ENCODE measurements at places on chromosomes 11 and 22.

DNA sequence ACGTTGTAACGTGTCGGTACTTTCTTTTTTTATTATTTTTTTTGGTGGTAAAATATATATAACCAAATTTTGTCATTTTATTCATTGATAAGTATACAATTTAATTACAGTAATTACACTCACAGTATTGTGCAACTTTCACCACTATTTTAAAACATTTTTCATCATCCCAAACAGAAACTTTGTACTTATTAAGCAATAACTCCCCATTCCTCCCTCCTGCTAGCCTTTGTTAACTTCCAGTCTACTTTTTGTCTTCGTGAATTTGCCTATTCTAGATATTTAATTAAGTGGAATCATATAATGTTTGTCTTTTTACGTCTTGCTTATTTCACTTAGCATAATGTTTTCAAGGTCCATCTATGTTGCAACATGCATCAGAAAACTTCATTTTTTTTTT, 58.5 kb downstream of the STIM1 start:
- no peak for DNase-seq

- DNase-seq = no peak
These were observed 128.1 kb downstream of the LDLRAD3 start for GRCh38 chr11:36071917-36072500.

- DNase-seq = no peak
These were observed 83.6 kb downstream of the FDX1 start for GRCh38 chr11:110513259-110513801.

GRCh38 chr11:57974848-57975601, 48.7 kb upstream of the OR9Q1 start:
- no peak for DNase-seq

GRCh38 chr11:122393209-122393860, 262.2 kb upstream of the UBASH3B start:
- DNase-seq = no peak

DNA sequence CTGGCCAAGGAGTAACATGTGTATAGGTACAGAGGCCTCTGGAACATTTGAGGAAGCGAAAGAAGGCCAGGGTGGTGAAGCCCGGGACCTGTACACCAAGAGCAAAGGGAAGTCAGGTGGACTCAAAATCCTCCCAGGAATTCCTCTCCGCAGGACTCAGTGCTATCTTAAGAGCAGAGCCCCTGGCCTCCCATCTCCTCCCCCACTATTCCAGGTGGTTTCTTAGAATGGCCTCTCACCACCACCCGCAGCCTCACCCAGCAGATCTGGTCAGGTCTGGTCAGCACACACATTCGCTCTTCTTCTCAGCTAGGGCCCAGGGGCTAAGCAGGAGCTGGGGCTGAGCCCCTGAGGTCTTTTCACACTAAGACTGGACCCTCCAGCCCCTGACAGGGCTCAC, 59.1 kb downstream of the SCGB1A1 start:
- DNase-seq = no peak

DNA sequence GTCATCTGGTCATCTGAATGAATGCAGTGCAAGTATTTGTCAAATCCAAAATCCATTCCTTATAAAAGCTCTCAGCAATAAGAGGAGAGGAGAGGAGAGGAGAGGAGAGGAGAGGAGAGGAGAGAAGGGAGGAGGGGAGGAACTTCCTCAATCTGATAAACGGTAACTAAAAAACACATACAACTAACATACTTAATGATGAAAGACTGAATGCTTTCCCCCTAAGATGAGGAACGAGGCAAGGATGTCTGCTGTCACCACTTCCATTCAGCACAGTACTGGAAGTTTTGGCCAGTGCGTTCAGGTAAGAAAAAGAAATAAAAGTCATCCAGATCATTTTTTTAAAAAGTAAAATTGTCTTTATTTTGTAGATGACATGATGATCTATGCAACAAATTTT, 80.4 kb downstream of the CD82 start:
- DNase-seq = no peak

GRCh38 chr11:48104568-48104924, 112.1 kb upstream of the OR4B1 start:
- DNase-seq = no peak

DNA sequence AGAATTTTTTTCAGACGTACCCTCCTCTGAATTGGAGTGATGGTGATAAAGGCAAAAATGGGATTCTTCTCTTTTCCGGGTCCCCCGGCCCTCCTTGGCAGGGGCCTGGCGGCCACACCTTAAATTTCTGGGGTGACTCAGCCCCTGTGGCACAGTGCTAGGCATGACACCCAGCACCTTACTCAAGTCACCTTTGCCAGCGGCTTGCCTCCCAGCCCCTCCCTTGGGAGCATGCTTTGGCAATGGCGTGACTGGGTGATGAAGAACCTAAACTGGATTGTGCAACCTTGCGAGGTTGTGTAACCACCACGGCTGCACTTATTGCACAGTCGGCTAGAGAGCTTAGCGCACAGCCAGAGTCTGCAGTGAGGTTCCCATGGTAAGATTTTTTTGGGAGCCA, 16.2 kb upstream of the LDLRAD3 start:
- DNase-seq = no peak

DNA sequence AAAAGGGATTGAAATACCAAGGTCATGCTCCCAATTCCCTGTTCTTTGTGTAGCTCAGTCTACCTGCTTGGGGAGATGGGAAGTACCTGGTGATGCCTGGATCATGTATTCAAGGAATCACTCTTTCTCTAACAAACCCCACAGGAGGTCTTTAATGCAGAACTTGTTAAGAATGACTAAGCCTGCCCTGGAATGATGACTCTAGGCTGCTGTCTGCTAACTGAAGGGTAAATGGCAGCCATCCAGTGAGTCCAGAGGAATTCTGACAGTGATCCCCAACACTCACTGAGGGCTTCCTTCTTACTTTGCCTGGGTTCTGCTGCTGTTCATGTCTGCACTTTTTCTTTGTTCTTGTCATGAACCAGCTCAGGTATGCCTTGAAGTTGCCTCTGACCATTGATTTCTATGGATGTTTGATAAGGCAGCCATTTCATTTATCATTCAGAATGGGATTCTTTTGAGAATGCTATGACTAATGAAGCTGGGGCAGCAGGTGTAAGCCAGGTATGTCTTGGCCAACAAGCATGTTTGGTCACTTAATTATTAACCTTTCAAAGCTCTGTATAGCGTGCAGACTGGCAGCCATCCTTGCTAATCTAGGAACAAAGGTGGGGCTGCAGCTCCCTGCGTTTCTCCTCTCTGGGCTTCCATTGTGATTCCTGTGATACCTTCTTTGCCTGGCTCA, 11.4 kb downstream of the PRSS23 start:
- DNase-seq = no peak

- DNase-seq = no peak
These were observed 114.5 kb downstream of the KIRREL3 start for GRCh38 chr11:126886085-126886484.

GRCh38 chr11:106989078-106989455, 29.2 kb downstream of the GUCY1A2 start:
- no peak for DNase-seq

- DNase-seq = no peak
These were observed 22.3 kb upstream of the KCNJ11 start for GRCh38 chr11:17410606-17411379.

DNA sequence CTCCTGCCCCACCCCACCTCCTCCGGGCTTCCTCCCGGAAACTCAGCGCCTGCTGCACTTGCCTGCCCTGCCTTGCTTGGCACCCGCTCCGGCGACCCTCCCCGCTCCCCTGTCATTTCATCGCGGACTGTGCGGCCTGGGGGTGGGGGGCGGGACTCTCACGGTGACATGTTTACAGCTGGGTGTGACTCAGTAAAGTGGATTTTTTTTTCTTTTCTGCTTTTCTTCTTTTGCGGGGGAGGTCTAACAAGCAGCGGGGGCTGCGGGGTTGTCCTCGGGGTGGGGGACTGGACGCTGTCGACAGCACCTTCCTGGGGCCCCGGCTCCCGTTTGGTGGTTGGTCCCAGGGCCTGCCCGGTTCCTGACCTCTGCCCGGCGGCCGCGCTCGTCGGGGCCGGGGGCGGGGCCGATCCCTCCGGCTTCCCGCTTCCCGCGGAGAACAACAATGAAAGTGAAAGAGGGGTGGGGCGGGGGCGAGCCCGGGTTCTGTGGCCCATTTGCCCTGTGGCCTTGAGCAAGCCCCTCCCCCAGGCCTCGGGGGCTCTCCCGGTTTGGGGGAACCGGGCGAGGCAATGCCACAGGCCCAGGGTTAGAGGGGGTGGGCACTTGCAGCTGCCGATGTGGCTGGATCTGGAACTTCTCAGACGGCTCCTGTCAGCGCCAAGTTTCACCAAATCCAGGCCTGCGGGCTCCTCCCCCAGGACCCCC, 975 bp upstream of the MDK start:
- peak; percentile 58 for DNase-seq

DNA sequence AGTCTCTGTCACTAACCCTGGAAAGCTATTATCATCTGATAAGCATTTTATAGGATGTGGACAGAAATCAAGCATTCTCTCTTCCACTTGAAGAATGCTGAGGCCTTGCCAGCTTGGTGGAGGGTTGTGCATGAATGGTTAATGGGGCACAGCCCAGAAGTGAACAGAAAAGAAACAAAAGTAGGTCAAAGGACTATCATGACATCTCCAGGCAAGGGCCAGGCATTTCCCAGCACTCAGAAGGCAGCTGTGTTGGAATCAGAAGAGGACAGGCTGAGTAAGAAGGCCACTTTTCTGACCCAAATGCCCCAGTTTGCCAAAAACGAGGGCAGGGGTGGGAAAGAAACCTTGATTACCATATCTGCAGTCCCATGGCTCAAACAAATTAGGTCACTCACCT, 12.4 kb downstream of the TENM4 start:
- DNase-seq = no peak

DNA sequence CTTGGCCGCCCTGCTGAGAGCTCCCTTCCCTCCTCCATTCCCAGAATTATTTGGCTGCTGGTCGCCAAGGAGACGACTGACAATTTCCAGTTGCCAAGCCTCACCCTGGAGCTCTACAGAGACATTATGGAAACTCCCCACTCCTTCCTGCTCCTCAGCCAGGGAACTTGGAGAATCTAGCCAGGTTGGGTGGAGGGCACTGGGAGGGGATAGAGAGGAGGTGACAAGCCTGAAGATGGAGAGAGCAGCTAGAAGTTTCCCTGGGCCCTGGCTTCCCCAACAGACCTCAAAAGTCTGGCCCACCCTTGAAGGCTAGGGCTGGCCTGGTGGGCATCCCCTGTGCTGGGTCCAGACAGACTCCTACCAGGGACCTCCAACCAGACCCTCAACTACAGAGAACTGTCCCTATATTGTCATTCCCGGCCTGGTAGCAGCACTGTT, 6.7 kb upstream of the VSIG10L2 start:
- no peak for DNase-seq

GRCh38 chr11:92329137-92329536, 104.5 kb downstream of the FAT3 start:
- no peak for DNase-seq

DNA sequence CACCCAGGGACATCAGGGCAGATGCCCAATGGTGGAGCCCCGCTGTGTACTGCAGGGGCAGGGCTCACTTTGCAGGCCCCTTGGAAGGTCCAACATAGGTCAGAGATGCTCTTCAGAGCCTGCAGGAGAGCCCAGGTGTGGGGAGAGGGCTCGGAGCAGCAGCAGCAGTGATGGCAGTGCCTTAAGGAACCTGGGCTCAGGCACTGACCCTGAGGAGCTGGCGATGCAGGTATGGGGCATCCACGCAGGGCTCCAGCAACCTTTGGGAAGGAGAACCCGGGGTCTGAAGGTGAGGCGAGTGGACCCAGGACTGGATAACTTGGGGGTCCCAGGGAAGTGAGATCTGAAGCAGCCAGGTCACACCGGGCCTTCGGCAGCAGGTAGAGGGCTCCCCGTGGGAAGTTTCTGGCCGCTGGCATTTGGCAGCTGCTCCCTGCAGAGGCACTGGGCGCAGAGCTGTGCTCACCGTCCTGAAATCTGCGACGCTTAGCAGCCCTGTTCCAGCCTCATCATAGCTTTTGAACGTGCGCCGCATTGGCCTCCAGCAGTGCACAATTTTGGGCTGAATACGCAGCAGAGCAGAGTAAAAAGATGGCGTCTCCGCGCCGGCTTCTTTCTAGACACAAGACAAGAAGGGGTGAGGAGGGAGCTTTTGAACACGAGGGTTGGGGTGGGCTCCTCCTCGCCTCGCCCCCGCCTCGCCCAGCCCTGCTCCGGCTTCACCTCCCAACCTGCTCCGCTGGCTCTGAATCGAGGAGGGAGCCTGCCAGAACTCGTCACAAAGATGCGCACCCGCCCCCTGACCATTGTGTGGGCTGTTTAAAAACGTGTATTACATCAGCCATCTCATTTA, 118.8 kb downstream of the MPPED1 start:
- DNase-seq = no peak

All from stimulated activated CD8-positive, alpha-beta memory T cell treated with anti-CD3 and anti-CD28 coated beads, Interleukin-2, amount 100 ng/mL, for 48 hours (primary cell).